ENCODE measurements at places on chromosomes 11 and 22. TPM values are rescaled to one million over a fixed set of nuclear protein-coding genes. Genes with fewer than 3 reads are reported as not detected.

The TMEM191C gene
- total RNA-seq = 2.0 TPM

The FAM180B gene
- not detected for total RNA-seq

The MOGAT2 gene
- total RNA-seq = not detected

The UBQLNL gene
- total RNA-seq = 0.25 TPM

- no peak overlapping the region for H3K27ac ChIP-seq
- peak overlapping the region; percentile 68 for H3K4me3 ChIP-seq
- peaks cover 9% of the 10 kb centered on the region for H3K4me1 ChIP-seq
- H3K36me3 ChIP-seq = no peaks in the 10 kb centered on the region
- peaks cover 28% of the 10 kb centered on the region for H3K27me3 ChIP-seq
Observed at GRCh38 chr11:69643646-69644045, 2.7 kb downstream of the CCND1 start.

- H3K4me3 ChIP-seq = no peak overlapping the region
- H3K36me3 ChIP-seq = peaks cover 25% of the 10 kb centered on the region
- no peak for DNase-seq
- peaks cover 54% of the 10 kb centered on the region for H3K4me1 ChIP-seq
Observed at GRCh38 chr22:40388231-40388630, 17.8 kb downstream of the SGSM3 start.

DNA sequence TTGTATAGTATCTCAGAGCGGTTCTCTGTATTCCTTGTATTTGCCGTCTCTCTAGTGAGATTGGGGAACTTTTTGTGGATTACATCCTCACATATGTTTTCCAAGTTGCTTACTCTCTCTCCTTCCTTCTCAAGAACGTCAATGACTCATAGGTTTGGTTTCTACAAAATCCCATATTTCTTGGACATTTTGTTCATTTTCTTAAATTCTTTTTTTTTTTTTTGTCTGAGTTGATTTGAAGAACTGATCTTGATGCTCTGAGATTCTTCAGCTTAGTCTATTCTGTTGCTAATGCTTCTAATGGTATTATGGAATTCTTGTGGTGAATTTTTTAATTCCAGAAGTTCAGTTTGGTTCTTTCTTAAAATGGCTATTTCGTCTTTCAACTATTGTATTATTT lies 28.4 kb upstream of the SLN start:
- no peaks in the 10 kb centered on the region for H3K36me3 ChIP-seq
- H3K27me3 ChIP-seq = peaks cover 22% of the 10 kb centered on the region
- no peak overlapping the region for H3K4me3 ChIP-seq
- no peak overlapping the region for H3K27ac ChIP-seq
- no peak for DNase-seq

GRCh38 chr11:80327956-80328614 lies 887.3 kb upstream of the TENM4 start:
- H3K4me3 ChIP-seq = no peak overlapping the region
- DNase-seq = no peak
- no peaks in the 10 kb centered on the region for H3K4me1 ChIP-seq
- no peaks in the 10 kb centered on the region for H3K36me3 ChIP-seq

DNA sequence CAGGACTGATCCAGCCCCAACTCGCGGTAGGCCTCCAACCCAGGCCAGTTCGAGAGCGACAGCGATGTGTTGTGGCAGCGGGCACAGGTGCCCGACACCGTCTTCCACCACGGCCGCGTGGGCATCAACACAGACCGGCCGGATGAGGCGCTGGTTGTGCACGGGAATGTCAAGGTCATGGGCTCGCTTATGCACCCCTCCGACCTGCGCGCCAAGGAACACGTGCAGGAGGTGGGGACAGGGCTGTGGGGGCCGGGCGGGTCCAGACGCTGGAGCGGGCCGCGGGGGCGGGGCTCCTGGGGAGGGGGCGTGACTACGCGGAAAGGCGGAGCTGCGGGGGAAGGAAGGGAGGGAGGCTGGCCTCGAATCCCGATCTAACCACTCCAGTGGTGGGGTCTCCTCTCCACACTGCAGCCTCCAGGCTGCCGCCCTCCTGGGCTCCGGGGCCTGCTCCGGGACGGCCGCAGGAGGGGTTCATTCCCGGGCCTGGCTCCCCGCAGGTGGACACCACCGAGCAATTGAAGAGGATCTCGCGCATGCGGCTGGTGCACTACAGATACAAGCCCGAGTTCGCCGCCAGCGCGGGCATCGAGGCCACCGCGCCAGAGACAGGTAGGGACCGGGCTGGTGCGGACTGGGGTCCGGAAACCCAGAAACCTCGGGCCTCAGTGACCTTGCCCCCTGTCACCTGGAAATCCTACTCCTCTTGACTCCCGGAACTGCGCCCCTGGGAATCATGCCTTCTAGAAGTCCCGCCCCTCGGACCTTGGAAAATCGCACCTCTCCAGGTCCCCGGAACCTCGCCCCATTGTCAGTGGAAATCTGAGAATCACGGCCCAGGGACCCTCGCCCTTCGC lies 14.9 kb downstream of the TMEM258 start:
- H3K27me3 ChIP-seq = peaks cover 2% of the 10 kb centered on the region
- peaks cover 25% of the 10 kb centered on the region for H3K4me1 ChIP-seq
- peak; percentile 62 for DNase-seq
- peak overlapping the region; percentile 42 for H3K4me3 ChIP-seq

DNA sequence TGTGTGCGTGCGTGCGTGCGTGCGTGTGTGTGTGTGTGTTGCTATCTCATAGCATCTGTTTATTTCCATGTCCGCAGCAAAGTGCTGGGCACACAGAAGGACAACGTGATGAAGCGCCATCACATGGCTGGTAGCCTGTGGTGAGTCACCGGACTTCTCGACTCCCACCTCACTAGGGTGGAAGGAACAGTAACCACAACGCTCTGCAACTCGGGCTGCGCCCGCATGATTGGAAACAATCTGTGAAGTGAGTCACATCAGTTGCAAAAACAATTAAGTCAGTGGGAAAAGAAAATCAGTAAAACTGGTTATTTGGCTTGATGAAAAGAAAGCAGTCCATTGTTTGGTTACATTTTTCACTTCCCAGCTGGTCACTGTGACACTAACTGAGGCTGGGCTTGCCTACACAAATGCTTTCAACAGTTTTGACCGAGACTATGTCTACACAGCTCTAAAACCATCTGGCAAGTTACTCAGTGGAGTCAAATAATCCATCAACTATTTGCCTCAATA lies 437.3 kb upstream of the CADM1 start:
- no peaks in the 10 kb centered on the region for H3K27me3 ChIP-seq
- no peak for DNase-seq
- H3K36me3 ChIP-seq = no peaks in the 10 kb centered on the region
- H3K4me3 ChIP-seq = no peak overlapping the region
- H3K4me1 ChIP-seq = no peaks in the 10 kb centered on the region
- no peak overlapping the region for H3K27ac ChIP-seq

DNA sequence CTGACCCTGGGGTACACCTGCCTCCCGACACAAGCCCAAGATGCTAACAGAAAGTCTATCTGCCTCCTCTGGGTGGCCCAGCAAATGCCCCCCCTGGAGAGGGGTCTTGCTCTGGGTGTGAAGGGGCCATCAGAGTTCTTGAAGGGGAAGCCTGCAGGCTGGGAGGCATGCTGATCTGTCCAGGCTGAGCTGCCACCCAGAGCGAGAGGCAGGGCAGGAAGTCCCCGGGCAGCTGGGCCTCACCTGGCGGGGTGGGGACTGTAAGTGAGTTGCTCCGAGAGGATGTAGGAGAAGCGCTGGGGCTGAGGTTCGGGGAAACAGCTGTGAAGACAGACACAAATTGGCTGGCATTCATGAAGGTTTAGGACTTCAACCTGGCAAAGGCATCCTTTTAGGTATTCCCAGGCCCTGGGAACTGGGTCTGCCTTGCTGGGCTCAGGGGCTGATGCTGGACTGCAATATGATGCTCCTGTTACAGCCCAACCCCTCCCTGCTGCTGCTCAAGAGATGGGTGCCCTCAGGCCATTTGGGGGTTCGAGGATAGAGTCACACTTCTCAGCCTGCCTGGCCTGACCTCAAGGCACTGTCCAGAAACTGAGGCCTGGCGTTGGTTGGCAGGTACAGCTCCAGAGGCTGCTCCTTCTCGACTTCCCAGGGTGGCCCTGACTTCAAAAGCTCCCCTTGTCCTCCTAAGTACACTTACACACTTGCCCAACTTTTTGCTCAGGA lies 60.2 kb upstream of the LYVE1 start:
- H3K27me3 ChIP-seq = peaks cover 5% of the 10 kb centered on the region
- H3K27ac ChIP-seq = no peak overlapping the region
- H3K4me1 ChIP-seq = peaks cover 14% of the 10 kb centered on the region
- no peak overlapping the region for H3K4me3 ChIP-seq
- H3K36me3 ChIP-seq = no peaks in the 10 kb centered on the region
- DNase-seq = no peak

DNA sequence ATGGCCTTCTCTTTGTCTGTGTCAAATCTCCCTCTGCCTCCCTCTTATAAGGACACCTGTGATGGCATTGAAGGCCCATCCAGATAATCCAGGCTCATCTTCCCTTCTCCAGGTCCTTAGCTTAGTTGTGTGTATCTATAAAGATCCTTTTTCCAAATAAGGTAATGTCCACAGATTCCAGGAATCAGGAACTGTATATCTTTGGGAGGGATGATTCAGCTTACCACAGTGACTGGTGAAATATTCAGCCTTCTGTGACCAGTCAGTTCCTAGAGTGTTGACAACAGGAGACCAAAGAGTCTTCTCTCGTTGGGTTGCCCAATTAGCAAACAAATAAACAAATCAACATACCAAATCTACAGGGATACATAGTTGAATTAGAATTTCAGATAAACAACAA lies 175.8 kb downstream of the MPPED1 start:
- peaks cover 6% of the 10 kb centered on the region for H3K27me3 ChIP-seq
- H3K4me1 ChIP-seq = no peaks in the 10 kb centered on the region
- H3K4me3 ChIP-seq = no peak overlapping the region
- H3K27ac ChIP-seq = no peak overlapping the region
- no peak for DNase-seq
- no peaks in the 10 kb centered on the region for H3K36me3 ChIP-seq

DNA sequence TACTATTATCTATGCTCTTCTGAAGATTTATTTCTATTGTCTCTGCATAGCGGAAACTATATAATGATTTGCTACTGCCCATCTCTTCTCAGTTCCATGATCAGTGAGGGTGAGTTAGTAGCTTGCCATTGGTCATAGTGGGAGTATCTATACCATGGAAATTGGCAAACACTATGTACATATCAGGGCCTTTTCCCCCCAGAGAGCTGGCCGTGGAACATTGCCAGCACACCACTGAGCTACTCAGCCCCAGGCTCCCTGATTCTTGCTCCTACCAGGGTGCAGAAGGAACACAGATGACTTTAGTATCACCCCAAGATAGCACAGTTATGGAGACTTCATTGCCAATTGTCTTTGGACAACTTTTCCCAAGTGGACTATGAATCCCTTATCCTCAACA lies 33.2 kb downstream of the IRAG1 start:
- no peak for DNase-seq
- H3K27ac ChIP-seq = no peak overlapping the region
- no peaks in the 10 kb centered on the region for H3K27me3 ChIP-seq
- H3K4me3 ChIP-seq = no peak overlapping the region

Data from activated CD4-positive, alpha-beta T cell treated with anti-CD3 and anti-CD28 coated beads, Interleukin-2, amount 10 ng/mL, durations not matched to agents 7 days and 5 days (primary cell).